WTC11 (cell line): ENCODE measurements at places on chromosomes 3 and 15. TPM values are rescaled to one million over a fixed set of nuclear protein-coding genes. Genes with fewer than 3 reads are reported as not detected.

Gene MKRN3
- total RNA-seq, result not detected in 3 replicates

Gene PAQR5
- 9.4 to 11.5 TPM (median 11.4 TPM) in 3 replicates for total RNA-seq

Gene MESP1
- 0.32 to 0.50 TPM (median 0.41 TPM) in 3 replicates for total RNA-seq

Gene CCK
- total RNA-seq, result 0.50 to 1.1 TPM (median 0.94 TPM) in 3 replicates

Gene ATP13A5
- total RNA-seq, result not detected in 3 replicates

Gene IL20RB
- 2.3 to 3.1 TPM (median 2.4 TPM) in 3 replicates for total RNA-seq

Gene ROBO2
- 11.7 to 12.4 TPM (median 12.0 TPM) in 3 replicates for total RNA-seq

Gene LYSMD2
- 2.2 to 2.7 TPM (median 2.6 TPM) in 3 replicates for total RNA-seq

Gene RASL12
- 5.6 to 6.8 TPM (median 6.5 TPM) in 3 replicates for total RNA-seq

Gene PAQR9
- total RNA-seq, result 2.0 to 2.5 TPM (median 2.4 TPM) in 3 replicates

Gene KIF15
- total RNA-seq, result 18.4 to 23.7 TPM (median 21.1 TPM) in 3 replicates

Gene BAHD1
- 40.7 to 49.1 TPM (median 41.5 TPM) in 3 replicates for total RNA-seq

GRCh38 chr3:138027821-138028220 lies 17.9 kb downstream of the CLDN18 start:
- H3K4me3 ChIP-seq, result no peak overlapping the region
- H3K4me1 ChIP-seq, result no peaks in the 10 kb centered on the region
- no peak for DNase-seq
- H3K36me3 ChIP-seq, result no peaks in the 10 kb centered on the region
- no peak overlapping the region for H3K27ac ChIP-seq

DNA sequence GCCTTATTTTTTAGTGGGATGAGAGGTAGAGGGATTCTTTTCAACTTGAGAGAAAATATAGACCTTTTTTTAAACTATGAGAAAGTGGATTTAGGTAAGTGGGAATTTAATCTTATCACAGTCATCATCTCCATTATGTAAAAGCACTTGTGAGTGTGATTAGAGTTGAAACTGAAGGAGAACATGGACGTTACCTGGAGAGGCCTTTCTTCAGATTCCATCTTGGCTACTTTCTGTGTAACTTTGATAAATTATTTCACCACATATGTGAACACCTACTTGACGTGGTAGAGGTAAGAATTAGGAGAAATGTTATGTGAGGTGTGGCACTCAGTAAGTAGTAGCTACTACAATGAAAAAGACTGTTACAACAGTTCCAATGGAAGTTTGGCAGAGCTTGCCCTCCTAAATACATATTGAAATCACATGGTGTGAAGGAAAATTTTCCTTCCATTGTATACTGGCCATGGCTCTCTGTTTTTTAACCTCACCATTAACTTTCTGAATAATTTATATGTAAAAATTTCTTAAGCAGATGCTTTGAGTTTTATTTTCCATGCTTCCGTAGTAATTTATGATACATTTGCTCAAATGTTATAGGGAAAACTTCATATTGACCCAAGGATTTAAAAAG lies 193.3 kb downstream of the FNDC3B start:
- H3K4me3 ChIP-seq, result no peak overlapping the region
- DNase-seq, result no peak
- H3K27me3 ChIP-seq, result no peaks in the 10 kb centered on the region
- H3K4me1 ChIP-seq, result peaks cover 16% of the 10 kb centered on the region
- H3K36me3 ChIP-seq, result peaks cover 4% of the 10 kb centered on the region; the same call in 1 of the 2 replicates

GRCh38 chr15:33045066-33045810 lies 149.3 kb downstream of the FMN1 start:
- H3K36me3 ChIP-seq, result peaks cover 52% of the 10 kb centered on the region
- H3K27me3 ChIP-seq, result peaks cover 6% of the 10 kb centered on the region
- no peak for DNase-seq
- no peak overlapping the region for H3K4me3 ChIP-seq
- H3K4me1 ChIP-seq, result no peaks in the 10 kb centered on the region
- H3K27ac ChIP-seq, result no peak overlapping the region

DNA sequence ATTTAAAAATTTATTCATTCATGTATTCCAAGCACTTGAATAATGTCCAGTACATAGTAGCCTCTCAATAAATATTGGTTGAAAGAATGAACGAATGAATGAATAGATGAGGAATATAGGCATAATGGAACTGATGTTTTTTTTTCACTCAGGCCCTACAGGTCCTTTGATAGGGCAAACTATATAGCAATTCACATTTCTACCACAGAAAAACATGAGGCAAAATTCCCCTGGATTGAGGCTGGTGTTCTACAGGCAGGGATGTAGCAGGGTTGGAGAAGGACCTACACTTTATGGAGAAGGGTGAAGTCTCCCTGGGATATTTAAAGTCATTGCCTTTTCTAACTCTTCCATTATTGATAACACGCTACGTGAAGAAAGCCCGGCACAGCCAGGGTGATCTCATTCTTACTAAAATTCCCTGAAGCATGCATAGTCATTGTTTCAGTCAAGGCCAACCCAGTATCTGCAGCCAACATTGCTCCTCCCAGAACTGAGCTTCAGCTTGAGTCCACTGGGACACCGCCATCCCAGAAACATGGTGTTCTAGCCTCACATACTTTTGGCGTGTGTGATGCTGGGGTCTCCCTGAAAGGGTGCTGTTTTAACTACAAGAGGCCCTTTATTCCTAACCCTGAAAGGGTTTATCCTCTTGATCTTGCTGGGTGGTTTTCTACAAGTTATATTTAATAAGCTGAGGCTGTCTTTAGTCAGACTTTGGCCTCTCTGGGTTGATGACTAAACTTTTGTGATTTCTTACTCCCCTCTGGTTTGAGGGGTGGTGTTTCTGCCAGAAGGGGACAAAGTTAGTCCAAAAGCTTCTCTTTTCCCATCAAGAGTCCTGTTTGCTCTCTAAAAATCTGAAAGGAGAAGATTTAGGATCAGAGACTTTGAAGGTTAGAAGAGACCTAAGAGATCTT lies 25.9 kb upstream of the FBN1 start:
- H3K27ac ChIP-seq, result no peak overlapping the region
- H3K36me3 ChIP-seq, result no peaks in the 10 kb centered on the region
- no peak for DNase-seq
- no peaks in the 10 kb centered on the region for H3K4me1 ChIP-seq
- H3K4me3 ChIP-seq, result no peak overlapping the region

DNA sequence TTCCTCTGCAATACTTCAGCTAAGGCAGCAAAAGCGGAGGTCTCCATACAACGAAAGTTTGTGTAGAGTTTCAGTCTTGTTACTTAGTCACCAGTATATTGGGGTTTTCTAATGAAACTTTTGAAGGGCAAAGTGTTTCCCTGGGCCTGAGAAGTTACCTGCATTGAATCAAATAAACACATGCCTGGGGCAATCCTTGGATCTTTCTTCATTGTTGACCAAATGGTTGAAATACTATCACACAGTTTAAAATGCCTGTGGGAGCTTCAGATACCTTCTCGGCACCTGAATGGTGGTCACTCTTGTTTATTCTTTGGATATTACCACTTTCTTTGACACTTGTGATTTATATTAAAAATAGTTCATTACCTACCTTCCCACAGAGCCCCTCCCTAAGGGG lies 988 bp upstream of the CHSY1 start:
- no peak for DNase-seq
- H3K4me3 ChIP-seq, result peak overlapping the region; percentile 87
- peaks cover 60% of the 10 kb centered on the region for H3K4me1 ChIP-seq
- peaks cover 7% of the 10 kb centered on the region; the same call in 1 of the 2 replicates for H3K36me3 ChIP-seq

GRCh38 chr15:25892126-25892525 lies 29.0 kb upstream of the ATP10A start:
- H3K4me3 ChIP-seq, result no peak overlapping the region
- H3K27ac ChIP-seq, result no peak overlapping the region
- H3K27me3 ChIP-seq, result no peaks in the 10 kb centered on the region
- peaks cover 4% of the 10 kb centered on the region for H3K4me1 ChIP-seq
- no peaks in the 10 kb centered on the region for H3K36me3 ChIP-seq

DNA sequence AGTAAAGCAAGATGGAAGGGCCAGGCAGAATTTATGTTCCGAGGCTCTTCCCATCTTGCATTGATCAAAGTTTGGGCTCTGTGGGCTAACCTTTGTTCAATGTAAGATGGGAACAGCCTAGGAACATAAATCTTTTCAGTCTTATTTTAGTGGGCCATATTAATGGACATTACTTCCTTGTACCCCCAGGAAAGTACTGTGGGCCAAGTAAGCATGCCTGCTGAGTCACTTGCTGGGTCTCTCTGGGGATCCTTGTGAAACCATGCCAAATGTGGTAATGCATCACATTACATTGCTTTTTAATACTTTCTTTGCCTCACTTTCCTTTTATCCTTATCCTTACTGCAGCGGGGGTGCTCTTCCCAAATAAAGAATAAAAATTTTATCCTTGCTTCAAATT lies 349.5 kb upstream of the POU1F1 start:
- no peaks in the 10 kb centered on the region for H3K27me3 ChIP-seq
- H3K4me1 ChIP-seq, result peaks cover 9% of the 10 kb centered on the region
- no peak for DNase-seq
- peaks cover 8% of the 10 kb centered on the region for H3K36me3 ChIP-seq

DNA sequence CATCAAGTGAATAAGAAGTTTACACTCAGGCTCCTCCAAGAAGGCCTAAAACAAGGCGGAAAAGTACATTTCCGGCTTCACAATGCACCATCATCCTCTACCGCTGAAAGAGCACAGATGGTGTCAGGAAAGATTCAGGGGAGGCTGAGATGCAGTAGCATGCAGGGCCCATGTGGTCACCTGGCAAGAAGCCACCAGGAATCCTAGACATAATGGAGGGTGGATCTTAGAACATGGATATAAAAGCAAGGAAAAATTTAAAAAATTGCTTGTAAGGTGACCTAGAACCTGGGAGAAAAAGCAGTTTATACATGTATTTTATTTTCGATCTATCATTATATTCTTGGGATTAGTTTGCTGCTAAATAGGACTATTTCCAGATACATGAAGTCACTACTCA lies 21.9 kb upstream of the OTOL1 start:
- H3K4me1 ChIP-seq, result peaks cover 12% of the 10 kb centered on the region
- no peaks in the 10 kb centered on the region for H3K36me3 ChIP-seq
- H3K4me3 ChIP-seq, result no peak overlapping the region
- H3K27ac ChIP-seq, result no peak overlapping the region

- H3K4me3 ChIP-seq, result no peak overlapping the region
- no peaks in the 10 kb centered on the region for H3K4me1 ChIP-seq
- H3K36me3 ChIP-seq, result no peaks in the 10 kb centered on the region
- no peak for DNase-seq
These were observed 478.4 kb upstream of the THBS1 start for GRCh38 chr15:39102431-39102830.

GRCh38 chr3:54279005-54279583 lies 156.7 kb downstream of the CACNA2D3 start:
- DNase-seq, result no peak
- no peak overlapping the region for H3K27ac ChIP-seq
- H3K4me3 ChIP-seq, result no peak overlapping the region
- H3K36me3 ChIP-seq, result peaks cover 7% of the 10 kb centered on the region; the same call in 1 of the 2 replicates
- H3K27me3 ChIP-seq, result no peaks in the 10 kb centered on the region

- no peak overlapping the region for H3K4me3 ChIP-seq
- no peaks in the 10 kb centered on the region for H3K36me3 ChIP-seq
- DNase-seq, result no peak
These were observed 311.5 kb downstream of the NLGN1 start for GRCh38 chr3:173709026-173709425.

DNA sequence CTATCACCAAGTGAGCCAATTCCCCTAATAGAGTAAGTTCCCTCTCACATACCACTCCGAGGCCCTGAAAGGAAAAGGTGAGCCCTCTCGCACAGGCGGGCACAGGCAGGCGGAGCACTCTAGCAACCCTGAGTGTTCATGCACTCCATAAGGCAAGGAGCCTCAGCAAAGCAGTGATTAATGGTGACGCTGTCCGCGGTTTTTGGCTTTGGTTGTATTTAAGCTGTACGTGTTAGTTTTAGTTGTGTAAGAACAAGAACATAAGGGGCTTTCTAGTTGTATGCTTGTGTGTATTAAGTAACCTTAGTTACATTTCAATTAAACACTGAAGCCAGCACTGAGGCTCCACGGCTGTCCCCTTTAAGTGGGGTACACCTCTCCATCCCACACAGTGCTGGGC lies 33.1 kb downstream of the KLHL25 start:
- H3K27ac ChIP-seq, result peak overlapping the region; percentile 68; the same call in 1 of the 2 replicates
- no peak for DNase-seq
- no peak overlapping the region for H3K4me3 ChIP-seq
- H3K27me3 ChIP-seq, result no peaks in the 10 kb centered on the region
- peaks cover 13% of the 10 kb centered on the region for H3K36me3 ChIP-seq

DNA sequence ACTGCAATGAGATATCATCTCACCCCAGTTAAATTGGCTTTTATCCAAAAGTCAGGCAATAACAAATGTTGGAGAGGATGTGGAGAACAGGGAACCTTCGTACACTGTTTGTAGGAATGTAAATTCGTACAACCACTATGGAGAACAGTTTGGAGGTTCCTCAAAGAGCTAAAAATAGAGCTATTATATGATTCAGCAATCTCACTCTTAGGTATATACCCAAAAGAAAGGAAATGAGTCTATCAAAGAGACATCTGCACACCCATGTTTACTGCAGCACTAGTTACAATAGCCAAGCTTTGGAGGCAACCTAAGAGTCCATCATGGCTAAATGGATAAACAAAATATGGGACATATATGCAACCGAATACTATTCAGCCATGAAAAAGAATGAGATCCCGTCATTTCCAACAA lies 68.0 kb upstream of the HES1 start:
- peaks cover 27% of the 10 kb centered on the region for H3K36me3 ChIP-seq
- peaks cover 54% of the 10 kb centered on the region for H3K27me3 ChIP-seq
- peaks cover 15% of the 10 kb centered on the region for H3K4me1 ChIP-seq
- no peak overlapping the region for H3K27ac ChIP-seq

DNA sequence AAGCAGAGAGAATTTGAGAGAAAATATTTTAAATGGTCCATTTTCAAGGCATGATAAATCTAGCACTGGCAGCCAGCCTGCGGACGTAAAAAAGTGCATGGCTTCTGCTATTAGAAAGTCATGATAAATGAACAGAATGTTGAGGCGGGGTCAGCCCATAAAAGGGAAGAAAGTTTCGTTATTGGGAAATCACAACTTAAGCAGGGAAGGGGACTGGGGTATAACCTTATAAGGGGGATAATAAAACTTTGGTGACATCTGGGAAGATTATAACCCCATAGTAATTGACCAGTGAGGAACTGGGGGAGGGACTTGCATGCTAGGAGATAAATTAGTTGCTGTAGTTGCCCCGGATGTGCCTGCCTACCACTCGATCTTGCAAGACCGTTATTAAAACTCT lies 88.4 kb upstream of the PLSCR4 start:
- no peaks in the 10 kb centered on the region for H3K27me3 ChIP-seq
- peaks cover 17% of the 10 kb centered on the region; the same call in 1 of the 2 replicates for H3K36me3 ChIP-seq
- H3K4me3 ChIP-seq, result no peak overlapping the region
- DNase-seq, result no peak
- no peak overlapping the region for H3K27ac ChIP-seq

DNA sequence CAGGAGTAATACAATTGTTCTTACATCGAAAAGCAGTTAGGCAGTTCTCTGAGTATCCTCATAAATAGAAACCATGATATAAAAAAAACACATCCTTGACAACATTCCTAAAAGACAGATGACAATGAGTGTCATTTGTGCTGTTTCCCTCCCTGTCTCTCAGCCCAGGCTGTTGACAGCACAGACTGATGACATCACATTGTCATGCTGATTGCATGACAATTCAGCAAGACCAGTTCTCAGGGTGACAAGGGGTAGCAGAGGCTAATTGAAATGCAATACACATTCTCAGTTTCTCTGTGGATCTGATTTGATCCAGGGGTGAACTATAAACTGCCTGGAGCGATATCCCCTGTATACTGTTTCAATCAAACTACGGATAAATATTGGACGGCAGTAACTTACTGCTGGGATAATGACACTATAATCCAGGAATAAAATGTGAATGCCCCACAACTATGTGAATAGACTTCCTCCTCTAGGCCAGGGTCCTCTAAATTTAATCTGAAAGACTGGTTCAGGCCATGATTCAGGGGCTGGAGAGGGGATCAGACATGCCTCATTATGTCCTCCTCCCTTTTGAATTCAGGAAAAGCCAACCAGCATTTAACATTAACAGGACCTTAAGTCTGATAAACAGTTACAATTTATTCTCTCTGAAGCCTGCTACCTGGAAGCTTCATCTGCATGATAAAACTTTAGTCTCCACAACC lies 16.7 kb upstream of the EIF1B start:
- peak; percentile 20 for DNase-seq
- no peaks in the 10 kb centered on the region for H3K36me3 ChIP-seq
- H3K27me3 ChIP-seq, result no peaks in the 10 kb centered on the region
- peaks cover 40% of the 10 kb centered on the region for H3K4me1 ChIP-seq
